ENCODE measurements at places on chromosomes 12 and 14. TPM values are rescaled to one million over a fixed set of nuclear protein-coding genes. Genes with fewer than 3 reads are reported as not detected.

GRCh38 chr12:17139931-17140330 lies 534.0 kb upstream of the LMO3 start:
- DNase-seq: no peak

The KRT79 gene
- polyA plus RNA-seq: not detected

The ANGEL1 gene
- polyA plus RNA-seq: 14.0 TPM

- DNase-seq: no peak
Measured at GRCh38 chr12:104457746-104458693, 1.3 kb downstream of the CHST11 start.

The MYF6 gene
- 0.06 TPM for polyA plus RNA-seq

DNA sequence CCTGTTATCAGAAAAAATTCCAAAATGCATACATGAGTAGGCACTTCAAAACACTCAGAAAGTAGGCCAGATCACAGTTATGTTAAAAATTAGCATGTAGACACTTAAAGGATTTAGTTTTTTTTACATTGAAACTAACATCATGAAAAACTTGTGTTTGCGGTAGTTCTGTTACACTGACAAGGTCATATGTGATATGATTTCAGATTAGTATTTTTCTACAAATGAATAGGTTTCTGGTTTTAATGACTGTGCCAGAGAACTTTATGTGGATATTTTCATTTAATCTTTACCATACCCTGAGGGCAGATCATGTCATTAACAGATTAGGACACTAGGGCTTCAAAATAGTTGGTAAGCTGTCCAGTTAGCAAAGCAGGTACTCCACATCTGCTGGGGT lies 20.7 kb downstream of the YARS2 start:
- DNase-seq: no peak
